Esophagus muscularis mucosa (tissue), 4 donors: ENCODE measurements at places on chromosomes 2 and 18. TPM values are rescaled to one million over a fixed set of nuclear protein-coding genes. Genes with fewer than 3 reads are reported as not detected.

Gene POTEI
- total RNA-seq: not detected

Gene LYG2
- total RNA-seq: not detected

Gene VWC2L
- not detected for total RNA-seq

Gene APOB
- total RNA-seq: 2.3 TPM

Gene TMEM182
- 0.17 TPM for total RNA-seq

Gene PSMA8
- total RNA-seq: not detected

Gene SAG
- total RNA-seq: not detected

Gene DPP4
- 2.2 TPM for total RNA-seq

GRCh38 chr2:38765551-38765950 is 12.5 kb upstream of the GEMIN6 start:
- no peaks in the 10 kb centered on the region for H3K36me3 ChIP-seq
- no peak overlapping the region for H3K27ac ChIP-seq
- H3K27me3 ChIP-seq: no peaks in the 10 kb centered on the region
- H3K4me1 ChIP-seq: no peaks in the 10 kb centered on the region

- no peak for DNase-seq
- peaks cover 7% of the 10 kb centered on the region for H3K4me1 ChIP-seq
- no peaks in the 10 kb centered on the region for H3K36me3 ChIP-seq
Observed at GRCh38 chr2:186910996-186911395, 62.0 kb upstream of the ZSWIM2 start.

DNA sequence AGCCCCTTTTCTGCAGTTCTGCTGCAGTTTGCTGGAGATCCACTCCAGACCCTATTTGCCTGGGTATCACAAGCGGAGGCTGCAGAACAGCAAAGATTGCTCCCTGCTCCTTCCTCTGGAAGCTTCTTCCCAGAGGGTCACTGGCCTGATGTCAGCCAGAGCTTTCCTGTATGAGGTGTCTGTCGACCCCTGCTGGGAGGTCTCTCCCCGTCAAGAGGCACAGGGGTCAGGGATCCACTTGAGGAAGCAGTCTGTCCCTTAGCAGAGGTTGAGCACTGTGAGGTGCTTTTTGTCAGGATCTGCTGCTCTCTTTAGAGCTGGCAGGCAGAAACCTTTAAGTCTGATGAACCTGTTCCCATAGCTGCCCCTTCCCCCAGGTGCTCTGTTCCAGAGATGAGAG is 42.0 kb upstream of the MYL1 start:
- H3K4me3 ChIP-seq: no peak overlapping the region
- no peak for DNase-seq
- H3K4me1 ChIP-seq: no peaks in the 10 kb centered on the region
- H3K36me3 ChIP-seq: no peaks in the 10 kb centered on the region
- H3K27me3 ChIP-seq: no peaks in the 10 kb centered on the region

DNA sequence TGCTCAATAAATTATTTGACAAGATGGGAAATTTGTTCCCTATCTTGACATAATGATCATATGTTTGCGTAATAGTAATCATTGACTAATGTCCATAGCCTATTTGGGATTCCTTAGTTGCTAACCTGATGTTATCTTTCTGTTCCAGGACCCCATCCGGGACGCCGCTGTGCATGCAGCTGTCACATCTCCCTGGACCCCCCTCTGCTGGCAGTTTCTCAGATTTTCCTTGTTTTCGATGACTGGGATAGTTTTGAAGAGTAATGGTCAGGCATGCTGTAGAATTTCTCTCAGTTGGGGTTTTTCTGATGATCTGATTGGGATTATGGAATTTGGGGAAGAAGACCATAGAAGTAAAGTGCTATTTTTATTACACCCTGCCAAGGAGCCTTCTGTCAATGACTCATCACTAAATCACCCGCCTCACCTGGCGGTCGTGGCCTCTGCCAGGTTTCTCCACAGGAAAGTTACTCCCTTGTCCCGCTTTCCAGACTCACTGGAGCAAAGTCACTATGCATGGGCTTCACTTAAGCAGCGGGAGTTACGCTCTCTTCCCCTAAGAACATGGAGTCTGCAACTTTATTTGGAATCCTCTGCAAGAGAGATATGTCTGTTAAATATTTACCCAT is 19.9 kb upstream of the TMEM18 start:
- DNase-seq: no peak
- no peak overlapping the region for H3K27ac ChIP-seq
- no peaks in the 10 kb centered on the region for H3K27me3 ChIP-seq
- no peaks in the 10 kb centered on the region for H3K36me3 ChIP-seq

DNA sequence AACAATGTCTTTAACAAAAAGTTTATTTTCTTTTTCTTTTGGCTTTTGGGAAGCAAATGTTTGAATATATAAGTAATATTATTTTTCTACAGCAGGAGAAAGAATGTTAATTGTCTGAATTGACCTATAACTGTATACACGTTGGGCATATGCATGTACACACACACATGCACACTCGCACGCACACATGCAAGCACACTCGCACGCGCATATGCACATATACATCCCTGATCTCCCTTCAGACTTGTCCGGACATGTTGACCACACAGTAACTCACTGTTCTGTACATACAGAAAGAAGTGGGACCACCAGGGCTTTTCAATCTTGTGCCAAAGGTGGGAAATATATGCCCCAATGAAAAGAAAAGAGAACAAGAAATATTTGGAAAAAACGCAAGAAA is 245.1 kb upstream of the APCDD1 start:
- H3K4me3 ChIP-seq: no peak overlapping the region
- H3K36me3 ChIP-seq: no peaks in the 10 kb centered on the region
- peaks cover 15% of the 10 kb centered on the region for H3K4me1 ChIP-seq

DNA sequence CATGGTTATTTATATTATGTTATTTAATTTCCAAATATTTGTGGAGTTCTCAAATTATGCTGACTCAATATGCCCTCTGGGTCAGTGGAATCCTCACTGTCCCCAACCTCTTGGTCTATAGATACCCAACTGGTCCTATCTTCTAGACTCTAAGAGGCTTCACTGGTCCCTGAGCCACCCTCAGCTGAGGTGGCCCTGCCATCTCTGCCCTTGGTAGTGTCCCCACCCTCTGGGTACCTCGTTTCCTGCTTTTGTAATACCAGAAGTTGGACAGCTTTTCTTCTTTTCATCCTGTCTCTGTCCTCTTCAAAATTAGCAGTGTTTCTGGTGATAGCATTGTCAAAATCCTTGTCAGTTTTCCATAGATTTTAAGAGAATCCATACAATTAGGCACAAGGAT is 11.9 kb downstream of the ZSCAN30 start:
- H3K27me3 ChIP-seq: no peaks in the 10 kb centered on the region
- H3K4me1 ChIP-seq: no peaks in the 10 kb centered on the region
- H3K4me3 ChIP-seq: no peak overlapping the region
- DNase-seq: no peak

GRCh38 chr18:5410582-5410981 is 115.1 kb upstream of the ZBTB14 start:
- H3K27ac ChIP-seq: no peak overlapping the region
- H3K4me1 ChIP-seq: no peaks in the 10 kb centered on the region
- H3K27me3 ChIP-seq: no peaks in the 10 kb centered on the region
- H3K4me3 ChIP-seq: no peak overlapping the region

DNA sequence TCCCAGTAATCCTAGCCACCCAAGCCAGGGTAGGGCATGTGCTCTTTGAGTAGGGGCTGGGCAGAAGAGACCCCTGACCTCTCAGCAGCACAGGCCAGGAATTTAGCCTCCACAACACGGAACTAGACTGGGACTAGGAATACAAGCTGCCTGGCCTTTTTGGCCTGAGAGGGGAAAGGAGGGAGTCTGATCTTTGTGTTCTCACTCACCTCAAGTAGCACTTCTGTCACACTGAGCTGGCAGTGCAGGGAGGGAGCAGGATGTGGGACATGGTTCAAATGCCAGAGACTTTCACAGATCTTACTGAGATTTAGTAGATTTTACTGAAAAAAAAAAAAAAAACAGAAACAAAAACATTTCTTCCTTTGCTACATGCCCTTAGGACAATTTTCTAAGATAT is 395.2 kb downstream of the CMPK2 start:
- no peak for DNase-seq
- H3K4me3 ChIP-seq: no peak overlapping the region
- H3K36me3 ChIP-seq: no peaks in the 10 kb centered on the region
- H3K4me1 ChIP-seq: no peaks in the 10 kb centered on the region
- H3K27me3 ChIP-seq: no peaks in the 10 kb centered on the region

DNA sequence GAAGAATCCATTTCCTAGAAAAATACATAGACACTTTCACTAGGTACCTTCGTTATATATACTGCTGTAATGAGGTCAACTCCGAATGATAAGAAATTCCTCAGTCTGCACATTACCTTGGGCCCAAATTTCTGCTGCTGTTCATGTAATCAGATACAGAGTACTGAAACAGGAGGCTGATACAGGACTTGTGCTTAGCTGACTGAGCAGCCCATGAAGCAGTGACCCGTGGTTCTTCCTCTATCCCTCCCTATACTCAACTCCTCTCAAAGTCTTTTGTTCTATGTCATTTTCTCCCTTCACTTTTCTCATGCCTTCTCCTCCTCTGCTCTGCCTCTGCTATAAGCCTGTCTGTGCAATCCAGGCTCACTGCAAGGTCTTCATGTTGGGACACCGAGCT is 57.5 kb upstream of the ST8SIA5 start:
- no peaks in the 10 kb centered on the region for H3K36me3 ChIP-seq
- no peak overlapping the region for H3K4me3 ChIP-seq
- no peak overlapping the region for H3K27ac ChIP-seq
- no peak for DNase-seq

DNA sequence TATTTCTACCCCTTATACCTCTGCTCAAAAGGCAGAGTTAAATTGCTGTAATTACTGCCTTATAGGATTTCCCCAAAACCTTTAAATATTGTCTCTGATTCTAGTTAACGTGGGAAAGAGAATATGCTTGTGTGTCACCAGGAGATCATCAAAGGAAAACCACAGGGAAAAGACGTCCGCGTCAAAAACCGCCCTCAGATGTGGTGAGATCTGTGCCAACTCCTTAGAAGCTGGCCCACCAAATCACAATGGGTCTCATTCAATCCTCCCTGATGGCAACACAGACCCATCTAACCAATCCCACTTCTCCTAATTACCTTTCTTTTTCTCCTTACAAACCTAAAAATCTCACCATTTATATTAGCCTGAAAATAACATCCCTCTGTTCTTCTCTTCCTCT is 25.4 kb downstream of the VPS54 start:
- no peak overlapping the region for H3K4me3 ChIP-seq
- no peaks in the 10 kb centered on the region for H3K36me3 ChIP-seq
- H3K4me1 ChIP-seq: no peaks in the 10 kb centered on the region
- H3K27ac ChIP-seq: no peak overlapping the region

DNA sequence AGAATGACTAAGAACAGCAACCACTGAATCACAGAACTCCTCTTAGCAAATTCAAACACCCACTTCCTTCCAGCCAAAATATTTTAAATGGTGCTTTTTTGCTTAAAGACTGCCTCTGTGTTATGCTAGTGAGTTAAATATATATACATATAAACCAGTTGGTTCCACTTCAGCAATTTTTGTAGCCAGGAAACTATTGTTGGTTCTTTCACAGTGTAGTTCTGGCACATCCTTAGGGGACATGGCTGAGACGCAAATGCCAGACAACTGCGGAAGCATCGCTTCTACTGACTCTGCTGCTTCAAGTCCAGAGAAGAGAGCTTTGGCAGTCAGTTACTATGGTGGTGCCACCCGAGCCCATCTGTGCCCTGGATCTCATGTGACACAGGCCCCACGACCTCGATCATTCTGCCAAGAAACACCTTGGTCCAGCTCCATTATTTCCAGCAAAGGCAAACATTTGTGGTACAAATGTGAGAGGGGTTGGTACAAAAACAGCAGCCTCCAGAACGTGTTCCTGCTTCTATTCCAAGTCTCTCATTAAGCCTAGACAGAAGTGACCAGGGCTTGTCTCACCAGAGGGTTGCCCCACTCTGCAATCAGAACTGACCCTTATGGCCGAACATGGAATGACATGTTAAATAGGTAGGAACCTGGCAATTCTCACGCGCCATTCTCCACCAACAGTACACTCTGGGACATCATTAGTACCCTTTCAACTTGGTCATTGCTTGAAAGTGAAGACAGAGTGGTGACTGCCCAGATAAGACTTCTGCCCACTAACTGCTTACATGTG is 117.8 kb upstream of the NRP2 start:
- DNase-seq: no peak
- H3K4me3 ChIP-seq: no peak overlapping the region
- no peaks in the 10 kb centered on the region for H3K27me3 ChIP-seq

- H3K36me3 ChIP-seq: no peaks in the 10 kb centered on the region
- H3K4me3 ChIP-seq: peak overlapping the region; percentile 42
- H3K27me3 ChIP-seq: no peaks in the 10 kb centered on the region
- H3K27ac ChIP-seq: peak overlapping the region; percentile 66
Observed at GRCh38 chr18:75638223-75638775, 210.8 kb upstream of the SMIM21 start.

GRCh38 chr2:136766073-136766404 is 694 bp downstream of the THSD7B start:
- DNase-seq: no peak
- H3K4me3 ChIP-seq: peak overlapping the region; percentile 52
- no peak overlapping the region for H3K27ac ChIP-seq
- peaks cover 23% of the 10 kb centered on the region for H3K4me1 ChIP-seq
- H3K36me3 ChIP-seq: no peaks in the 10 kb centered on the region

GRCh38 chr2:201363857-201364560 is 6.9 kb upstream of the FLACC1 start:
- no peaks in the 10 kb centered on the region for H3K36me3 ChIP-seq
- DNase-seq: no peak
- no peak overlapping the region for H3K4me3 ChIP-seq
- no peaks in the 10 kb centered on the region for H3K4me1 ChIP-seq
- H3K27ac ChIP-seq: no peak overlapping the region

- H3K27ac ChIP-seq: no peak overlapping the region
- peaks cover 37% of the 10 kb centered on the region for H3K4me1 ChIP-seq
- no peaks in the 10 kb centered on the region for H3K36me3 ChIP-seq
- no peaks in the 10 kb centered on the region for H3K27me3 ChIP-seq
- DNase-seq: no peak
Observed at GRCh38 chr2:238237431-238238135, 2.3 kb downstream of the HES6 start.

DNA sequence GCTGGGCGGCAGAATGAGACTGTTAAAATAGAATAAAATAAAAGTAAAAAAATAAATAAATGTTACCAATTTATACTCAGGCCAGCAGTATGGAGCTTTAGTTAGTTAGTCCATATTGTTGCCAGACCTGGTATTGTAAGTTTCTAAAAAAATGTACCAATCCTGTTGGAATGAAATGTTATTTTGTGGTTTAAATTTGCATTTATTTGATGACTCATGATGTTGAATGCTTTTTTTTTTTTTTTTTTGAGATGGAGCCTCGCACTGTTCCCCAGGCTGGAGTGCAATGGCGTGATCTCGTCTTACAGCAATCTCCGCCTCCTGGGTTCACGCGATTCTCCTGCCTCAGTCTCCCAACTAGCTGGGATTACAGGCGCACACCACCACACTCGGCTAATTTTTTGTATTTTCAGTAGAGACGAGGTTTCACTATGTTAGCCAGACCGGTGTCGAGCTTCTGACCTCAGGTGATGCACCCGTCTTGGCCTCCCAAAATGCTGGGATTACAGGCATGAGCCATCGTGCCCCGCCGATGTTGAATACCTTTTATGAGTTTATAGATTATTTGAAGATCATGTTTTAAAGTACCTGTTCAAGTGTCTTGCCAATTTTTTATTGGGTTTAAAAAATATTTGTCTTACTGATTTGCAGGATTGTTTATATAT is 5.7 kb upstream of the PTPRN start:
- H3K4me3 ChIP-seq: no peak overlapping the region
- H3K36me3 ChIP-seq: no peaks in the 10 kb centered on the region
- peaks cover 4% of the 10 kb centered on the region for H3K27me3 ChIP-seq
- no peak overlapping the region for H3K27ac ChIP-seq
- DNase-seq: no peak
- H3K4me1 ChIP-seq: no peaks in the 10 kb centered on the region
